ENCODE measurements at places on chromosomes 3 and 15.

GRCh38 chr3:54443561-54444161, 321.3 kb downstream of the CACNA2D3 start:
- no peaks in the 10 kb centered on the region for H3K27me3 ChIP-seq
- no peak for DNase-seq
- H3K4me3 ChIP-seq: no peak overlapping the region
- H3K4me1 ChIP-seq: no peaks in the 10 kb centered on the region

- H3K4me1 ChIP-seq: peaks cover 97% of the 10 kb centered on the region
- H3K36me3 ChIP-seq: peaks cover 90% of the 10 kb centered on the region
- DNase-seq: peak; percentile 65
- no peaks in the 10 kb centered on the region for H3K27me3 ChIP-seq
- H3K4me3 ChIP-seq: peak overlapping the region; percentile 26
- H3K27ac ChIP-seq: peak overlapping the region; percentile 93
These were observed 48.9 kb downstream of the TGFBR2 start for GRCh38 chr3:30655187-30655812.

DNA sequence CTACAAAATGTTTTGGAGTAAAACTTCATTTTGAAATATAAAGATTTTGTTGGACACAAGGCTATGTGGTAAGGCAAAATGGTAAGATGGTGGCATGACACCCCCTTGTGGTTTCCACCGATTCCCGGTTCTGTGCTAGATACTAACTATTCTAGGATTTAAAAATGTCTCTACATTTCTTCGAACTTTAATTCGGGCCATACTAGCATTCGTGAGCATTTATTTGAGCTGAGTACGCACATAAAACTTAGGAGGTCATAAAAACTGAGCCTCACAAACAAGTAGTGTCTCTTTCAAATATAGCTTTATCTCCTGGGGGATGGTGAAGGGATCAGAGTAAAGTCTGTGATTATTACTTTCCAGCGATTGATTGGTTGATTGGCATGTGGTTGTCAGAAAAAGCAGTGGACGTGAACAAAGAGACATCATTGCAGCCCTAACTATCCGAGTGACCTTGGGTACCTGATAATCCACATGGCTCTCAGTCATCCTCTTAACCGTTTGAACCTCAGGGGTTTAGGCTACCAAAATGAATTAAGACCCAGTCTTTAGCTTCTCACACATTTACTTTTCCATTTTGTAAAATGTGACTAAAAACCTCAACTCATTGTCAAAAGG, 1.1 kb upstream of the ZNF639 start:
- H3K27ac ChIP-seq: peak overlapping the region; percentile 76
- DNase-seq: peak; percentile 41
- peak overlapping the region; percentile 79 for H3K4me3 ChIP-seq
- peaks cover 14% of the 10 kb centered on the region for H3K36me3 ChIP-seq
- peaks cover 33% of the 10 kb centered on the region for H3K4me1 ChIP-seq

- H3K4me3 ChIP-seq: no peak overlapping the region
- H3K36me3 ChIP-seq: no peaks in the 10 kb centered on the region
- H3K4me1 ChIP-seq: no peaks in the 10 kb centered on the region
- no peak overlapping the region for H3K27ac ChIP-seq
- no peak for DNase-seq
These were observed 11.3 kb downstream of the CPN2 start for GRCh38 chr3:194339840-194340239.

- H3K36me3 ChIP-seq: peaks cover 3% of the 10 kb centered on the region
- H3K27me3 ChIP-seq: no peaks in the 10 kb centered on the region
- no peak overlapping the region for H3K27ac ChIP-seq
- DNase-seq: no peak
These were observed 36.0 kb downstream of the PHLDB2 start for GRCh38 chr3:111895071-111895470.

GRCh38 chr15:70835415-70835814, 18.5 kb downstream of the LARP6 start:
- no peak for DNase-seq
- peaks cover 3% of the 10 kb centered on the region for H3K27me3 ChIP-seq
- H3K4me3 ChIP-seq: no peak overlapping the region

DNA sequence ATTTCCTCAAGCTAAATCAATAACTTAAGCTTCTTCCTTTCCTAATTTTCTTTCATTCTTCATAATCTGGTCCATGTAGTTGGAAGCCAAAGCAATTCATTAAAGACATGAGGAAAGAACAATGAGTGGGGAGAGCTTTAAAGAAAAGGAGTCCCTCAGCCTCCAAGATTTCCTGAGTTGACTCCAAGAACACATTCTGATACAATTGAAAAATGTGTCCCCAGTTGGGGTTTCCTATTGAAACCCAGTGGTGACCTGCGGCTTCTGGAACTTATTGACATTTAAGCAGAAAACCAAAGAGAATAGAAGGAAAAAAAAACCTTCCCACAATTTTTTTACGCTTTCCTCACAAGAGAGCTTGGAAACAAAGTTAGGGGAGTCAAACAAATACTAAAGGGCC, 37.0 kb downstream of the ATP8B4 start:
- H3K4me1 ChIP-seq: peaks cover 25% of the 10 kb centered on the region
- H3K27ac ChIP-seq: no peak overlapping the region
- peaks cover 21% of the 10 kb centered on the region for H3K36me3 ChIP-seq
- H3K27me3 ChIP-seq: no peaks in the 10 kb centered on the region

GRCh38 chr3:33211444-33211843, 7.2 kb downstream of the SUSD5 start:
- DNase-seq: no peak
- no peak overlapping the region for H3K27ac ChIP-seq
- H3K4me1 ChIP-seq: no peaks in the 10 kb centered on the region

GRCh38 chr3:145450018-145450682, 710.8 kb downstream of the PLOD2 start:
- H3K27ac ChIP-seq: no peak overlapping the region
- H3K36me3 ChIP-seq: no peaks in the 10 kb centered on the region
- no peaks in the 10 kb centered on the region for H3K27me3 ChIP-seq
- no peaks in the 10 kb centered on the region for H3K4me1 ChIP-seq
- DNase-seq: no peak

GRCh38 chr15:75436881-75437280, 14.6 kb downstream of the SIN3A start:
- no peak for DNase-seq
- peaks cover 23% of the 10 kb centered on the region for H3K4me1 ChIP-seq
- H3K36me3 ChIP-seq: peaks cover 43% of the 10 kb centered on the region
- no peaks in the 10 kb centered on the region for H3K27me3 ChIP-seq
- no peak overlapping the region for H3K27ac ChIP-seq

DNA sequence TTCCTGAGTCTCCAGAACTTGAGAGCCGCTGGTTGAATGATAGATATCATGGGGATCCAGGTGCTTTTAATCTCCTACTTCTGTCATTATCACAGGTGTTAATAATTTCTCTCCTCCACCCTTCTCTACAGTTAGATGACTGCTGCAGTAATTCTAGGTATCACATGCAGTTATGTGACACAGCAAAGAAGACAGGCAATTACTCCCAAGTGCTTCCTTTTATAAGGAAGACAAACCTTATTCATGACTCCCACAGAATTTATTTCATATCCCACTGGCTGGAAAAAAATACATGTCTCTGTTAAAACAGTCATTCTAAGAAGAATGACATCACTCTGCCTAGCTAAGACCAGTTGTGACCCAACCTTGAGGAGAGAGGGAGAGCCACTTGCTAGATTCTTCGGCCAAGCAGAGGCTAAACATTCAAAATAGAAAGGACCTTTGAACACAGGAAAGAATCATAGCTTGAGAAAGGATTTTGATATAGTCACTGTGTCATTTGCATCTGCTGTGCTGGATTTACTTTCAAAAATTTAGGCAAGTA, 500.6 kb downstream of the SI start:
- H3K27ac ChIP-seq: no peak overlapping the region
- no peak overlapping the region for H3K4me3 ChIP-seq
- no peaks in the 10 kb centered on the region for H3K4me1 ChIP-seq

DNA sequence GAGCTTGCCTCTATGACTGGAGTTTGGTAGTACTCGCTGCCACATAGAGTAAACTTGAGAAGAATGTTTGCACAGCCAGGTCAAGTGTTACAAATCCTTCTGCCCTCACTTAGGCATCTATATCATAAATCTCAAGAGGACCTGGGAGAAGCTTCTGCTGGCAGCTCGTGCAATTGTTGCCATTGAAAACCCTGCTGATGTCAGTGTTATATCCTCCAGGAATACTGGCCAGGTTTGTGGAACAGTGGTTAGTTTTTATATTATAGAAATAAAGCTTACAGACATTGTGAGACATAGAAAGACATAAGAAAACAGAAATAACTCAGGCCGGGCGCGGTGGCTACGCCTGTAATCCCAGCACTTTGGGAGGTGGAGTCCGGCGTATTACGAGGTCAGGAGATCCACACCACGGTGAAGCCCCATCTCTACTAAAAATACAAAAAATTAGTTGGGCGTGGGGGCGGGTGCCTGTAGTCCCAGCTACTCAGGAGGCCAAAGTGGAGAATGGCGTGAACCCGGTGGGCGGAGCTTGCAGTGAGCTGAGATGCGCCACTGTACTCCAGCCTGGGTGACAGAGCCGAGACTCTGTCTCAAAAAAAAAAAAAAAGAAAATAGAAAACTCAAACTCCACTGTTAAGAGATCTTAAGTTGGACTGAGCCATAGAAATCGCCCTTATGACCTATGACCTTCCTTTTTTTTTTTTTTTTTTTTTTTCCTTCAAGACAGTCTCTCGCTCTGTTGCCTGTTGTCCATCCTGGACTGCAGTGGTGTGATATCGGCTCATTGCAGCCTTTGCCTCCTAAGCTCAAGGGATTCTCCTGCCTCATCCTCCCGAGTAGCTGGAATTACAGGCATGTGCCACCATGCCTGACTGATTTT, 2.2 kb downstream of the RPSA start:
- H3K27ac ChIP-seq: peak overlapping the region; percentile 57
- peaks cover 57% of the 10 kb centered on the region for H3K4me1 ChIP-seq
- H3K36me3 ChIP-seq: peaks cover 72% of the 10 kb centered on the region

- H3K4me1 ChIP-seq: peaks cover 36% of the 10 kb centered on the region
- peak overlapping the region; percentile 93 for H3K27ac ChIP-seq
- H3K27me3 ChIP-seq: no peaks in the 10 kb centered on the region
- DNase-seq: peak; percentile 65
These were observed 32.7 kb downstream of the TRANK1 start for GRCh38 chr3:36911990-36912804.

DNA sequence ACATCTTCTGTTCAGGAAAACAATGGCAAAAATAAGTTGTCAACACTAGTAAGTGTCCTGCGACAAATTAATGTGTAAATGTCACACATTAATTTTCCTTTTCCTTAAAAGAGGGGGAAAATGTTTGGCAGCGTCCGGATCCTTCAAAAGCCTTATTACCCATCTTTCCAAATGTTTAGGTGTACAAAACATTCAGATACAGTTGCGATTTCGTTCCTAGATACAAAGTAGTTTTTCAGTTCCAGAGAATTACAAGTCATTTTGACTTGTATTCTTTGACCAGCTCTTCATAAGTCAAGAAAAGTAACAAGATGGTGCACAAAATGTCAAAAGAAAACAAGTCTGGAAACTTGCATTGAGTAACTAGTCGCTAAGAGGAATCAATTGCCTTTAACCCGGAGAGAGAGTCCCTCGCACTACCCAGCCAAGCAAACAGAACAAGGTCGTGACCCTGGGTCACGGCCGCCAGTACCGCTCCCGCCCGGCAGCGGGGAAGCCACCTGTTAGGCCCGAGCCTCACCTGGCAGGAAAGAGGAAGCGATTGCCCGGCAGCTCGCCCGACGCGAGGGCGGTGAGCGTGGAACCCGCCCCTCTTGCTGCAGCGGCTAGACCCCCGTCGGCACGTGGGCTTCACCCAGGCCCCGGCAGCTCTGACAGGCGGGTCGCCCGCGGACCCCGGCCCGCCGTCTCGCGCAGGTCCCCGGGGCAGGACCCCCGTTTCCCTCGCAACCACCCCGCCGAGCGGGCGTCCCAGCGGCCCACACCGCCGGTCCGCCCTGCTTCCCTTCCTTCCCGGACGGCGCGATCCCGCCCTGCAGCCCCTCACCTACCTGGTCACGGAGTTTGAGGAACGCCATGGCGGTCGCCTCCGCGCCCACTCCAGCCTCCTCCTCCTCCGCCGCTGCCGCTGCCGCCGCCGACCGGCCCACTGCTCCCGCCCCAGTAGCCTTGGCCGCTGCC, 61.0 kb upstream of the ANKRD28 start:
- peak overlapping the region; percentile 99 for H3K4me3 ChIP-seq
- H3K36me3 ChIP-seq: peaks cover 19% of the 10 kb centered on the region
- H3K27ac ChIP-seq: peak overlapping the region; percentile 72
- H3K4me1 ChIP-seq: peaks cover 35% of the 10 kb centered on the region

DNA sequence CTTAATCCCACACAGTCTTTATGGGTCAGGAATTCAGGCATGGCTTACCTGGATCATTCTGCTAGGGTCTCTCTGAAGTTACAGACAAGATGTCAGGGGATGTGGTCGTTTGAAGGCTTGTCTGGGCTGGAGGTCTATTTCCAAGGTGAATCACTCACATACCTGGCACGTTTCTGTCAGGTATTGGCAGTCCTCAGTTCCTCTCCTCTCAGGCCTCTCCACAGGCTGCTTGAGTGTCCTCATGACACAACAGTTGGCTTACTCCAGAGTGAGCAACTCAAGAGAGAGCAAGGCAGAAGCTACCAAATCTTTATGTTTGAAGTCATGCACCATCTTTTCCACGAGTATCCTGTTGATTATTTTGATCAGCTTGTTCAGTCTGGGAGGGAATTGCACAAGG, 43.9 kb upstream of the PARP14 start:
- no peak overlapping the region for H3K27ac ChIP-seq
- H3K4me3 ChIP-seq: no peak overlapping the region
- peaks cover 57% of the 10 kb centered on the region for H3K36me3 ChIP-seq
- H3K4me1 ChIP-seq: peaks cover 4% of the 10 kb centered on the region
- DNase-seq: no peak
- no peaks in the 10 kb centered on the region for H3K27me3 ChIP-seq

DNA sequence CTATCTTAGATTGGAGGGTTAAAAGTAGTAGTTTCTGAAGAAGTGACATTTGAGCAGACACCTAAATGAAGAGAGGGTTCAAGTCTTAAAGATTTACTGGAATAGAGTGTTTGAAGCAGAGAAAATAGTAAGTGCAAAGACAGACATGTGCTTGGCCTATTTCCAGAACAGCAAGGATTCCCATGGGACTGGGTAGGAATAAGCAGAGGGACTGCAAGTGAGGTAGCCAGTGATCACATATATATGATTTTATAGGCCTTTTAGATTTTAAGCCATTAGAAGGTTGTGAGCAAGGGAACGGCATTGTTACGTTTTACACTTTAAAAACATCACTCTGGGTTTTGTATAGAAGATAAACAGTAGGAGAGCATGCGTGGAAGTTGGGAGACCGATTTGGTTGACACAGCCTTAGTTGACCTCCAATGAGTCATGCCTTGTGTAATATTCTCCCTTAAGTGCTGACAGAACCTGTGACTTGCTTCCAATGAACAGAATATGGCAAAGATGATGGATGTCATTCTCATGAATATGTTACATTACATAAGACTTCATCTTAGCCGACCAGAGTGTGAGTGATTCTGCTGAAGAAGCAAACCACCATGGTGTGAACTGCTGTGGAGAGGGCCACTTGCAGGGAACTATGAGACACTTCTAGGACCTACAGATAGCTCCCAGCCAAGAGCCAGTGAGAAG, 37.1 kb upstream of the SLC4A7 start:
- no peaks in the 10 kb centered on the region for H3K4me1 ChIP-seq
- H3K4me3 ChIP-seq: no peak overlapping the region
- DNase-seq: no peak
- no peaks in the 10 kb centered on the region for H3K27me3 ChIP-seq
- H3K27ac ChIP-seq: no peak overlapping the region

GRCh38 chr3:89375451-89375850, 268.0 kb downstream of the EPHA3 start:
- H3K27me3 ChIP-seq: no peaks in the 10 kb centered on the region
- no peak overlapping the region for H3K4me3 ChIP-seq
- H3K4me1 ChIP-seq: no peaks in the 10 kb centered on the region
- H3K36me3 ChIP-seq: no peaks in the 10 kb centered on the region
- no peak overlapping the region for H3K27ac ChIP-seq
- DNase-seq: no peak

Data from activated CD8-positive, alpha-beta T cell treated with anti-CD3 and anti-CD28 coated beads, Interleukin-2, amount 10 ng/mL, durations not matched to agents 7 days and 5 days (primary cell).